ENCODE measurements at places on chromosomes 2 and 18.

DNA sequence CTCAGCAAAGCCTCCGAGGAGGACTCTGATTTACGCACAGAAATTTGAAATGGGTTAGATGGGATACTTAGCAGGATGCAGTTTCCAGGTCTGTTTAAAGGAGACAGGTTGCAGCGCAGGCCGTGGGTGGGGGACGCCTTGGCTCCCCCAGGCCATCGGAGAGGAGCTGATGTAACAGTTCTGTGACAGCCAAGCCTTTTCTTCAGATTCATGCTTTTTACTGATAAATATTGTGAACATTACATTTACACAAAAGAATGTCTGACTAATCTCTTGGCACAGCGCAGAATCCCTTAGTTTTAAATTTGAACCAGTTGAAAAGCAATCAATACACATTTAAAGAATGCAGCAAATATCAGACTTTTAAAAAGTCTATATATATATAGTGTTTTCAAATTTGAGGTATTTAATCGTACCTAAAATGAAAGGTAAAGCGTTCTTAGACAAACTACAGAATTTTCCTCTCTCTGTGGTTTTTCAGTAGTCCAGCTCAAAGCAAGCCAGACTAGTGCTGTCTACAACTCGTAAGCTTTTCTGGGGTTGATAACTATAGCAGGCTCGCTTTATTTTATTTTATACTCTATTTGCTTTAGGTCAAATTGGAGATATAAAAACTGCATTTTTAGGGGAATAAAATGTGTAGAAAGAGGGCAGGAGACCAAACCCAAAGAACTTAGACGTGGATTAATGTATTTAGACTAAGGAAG, 221.9 kb downstream of the PIEZO2 start:
- no peak for DNase-seq

DNA sequence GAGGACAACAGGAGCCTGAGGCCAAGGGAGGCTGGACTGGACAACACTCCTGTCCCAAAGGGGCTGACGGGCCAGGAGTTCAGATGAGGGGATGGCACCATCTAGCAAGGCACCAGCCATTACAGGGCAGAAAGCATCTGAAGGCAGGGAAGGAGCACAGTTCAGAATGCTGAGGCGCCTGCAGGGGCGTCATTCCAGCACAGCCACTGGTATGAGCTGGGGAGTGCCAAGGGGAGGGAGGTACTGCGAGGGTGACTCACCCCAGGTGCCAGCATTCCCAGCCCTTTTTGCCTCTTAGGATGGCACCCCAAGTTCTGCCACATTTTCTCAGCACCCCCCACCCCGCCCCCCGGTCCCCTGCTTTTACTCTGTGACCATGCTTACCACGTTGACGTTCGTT, 129.8 kb upstream of the EPAS1 start:
- peak; percentile 79 for DNase-seq

DNA sequence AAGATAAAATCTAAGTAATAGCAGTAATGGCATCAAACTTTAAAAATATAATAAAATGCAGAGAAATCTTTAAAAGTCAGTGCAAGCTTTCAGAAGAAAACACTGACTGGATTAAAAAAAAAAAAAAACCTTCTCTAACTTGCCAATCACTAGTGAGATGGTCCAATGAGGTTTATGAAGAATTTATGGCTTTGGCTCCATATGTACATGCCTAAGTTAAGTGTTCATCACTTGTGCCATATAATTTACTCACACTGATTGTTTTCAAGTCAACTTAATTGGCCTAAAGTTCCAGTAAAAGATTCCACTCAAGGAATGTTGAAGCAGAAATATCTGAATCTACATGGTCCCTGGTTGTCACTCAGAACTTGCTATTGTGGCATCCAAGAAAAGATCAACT, 40.7 kb upstream of the RAB27B start:
- no peak for DNase-seq

GRCh38 chr18:63762518-63762917, 12.7 kb upstream of the SERPINB7 start:
- DNase-seq: no peak

All from lower leg skin (tissue), 4 donors.